ENCODE measurements at places on chromosomes 4 and X. TPM values are rescaled to one million over a fixed set of nuclear protein-coding genes. Genes with fewer than 3 reads are reported as not detected.

GRCh38 chrX:15973946-15974345 is 119.3 kb upstream of the AP1S2 start:
- no peak for DNase-seq

DNA sequence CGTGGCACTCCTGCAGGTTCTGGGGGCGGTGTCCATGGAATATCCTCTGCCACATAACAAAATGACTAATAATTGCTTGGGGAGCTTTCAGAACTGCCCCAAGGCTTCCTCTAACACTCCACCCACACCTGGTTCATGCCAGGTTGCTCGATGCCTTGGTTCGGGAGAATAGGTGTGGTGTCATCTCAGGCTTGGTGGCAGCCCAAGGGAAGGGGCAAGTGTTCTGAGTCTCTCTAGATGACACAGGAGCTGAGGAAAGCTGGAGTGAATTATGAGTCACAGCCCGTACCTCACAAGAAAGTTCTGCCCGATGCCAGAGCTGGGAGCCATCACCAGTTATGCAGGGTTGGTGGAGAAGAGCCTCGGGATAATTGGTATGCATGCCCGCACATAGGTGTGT is 14.7 kb downstream of the FTSJ1 start:
- DNase-seq, result no peak

DNA sequence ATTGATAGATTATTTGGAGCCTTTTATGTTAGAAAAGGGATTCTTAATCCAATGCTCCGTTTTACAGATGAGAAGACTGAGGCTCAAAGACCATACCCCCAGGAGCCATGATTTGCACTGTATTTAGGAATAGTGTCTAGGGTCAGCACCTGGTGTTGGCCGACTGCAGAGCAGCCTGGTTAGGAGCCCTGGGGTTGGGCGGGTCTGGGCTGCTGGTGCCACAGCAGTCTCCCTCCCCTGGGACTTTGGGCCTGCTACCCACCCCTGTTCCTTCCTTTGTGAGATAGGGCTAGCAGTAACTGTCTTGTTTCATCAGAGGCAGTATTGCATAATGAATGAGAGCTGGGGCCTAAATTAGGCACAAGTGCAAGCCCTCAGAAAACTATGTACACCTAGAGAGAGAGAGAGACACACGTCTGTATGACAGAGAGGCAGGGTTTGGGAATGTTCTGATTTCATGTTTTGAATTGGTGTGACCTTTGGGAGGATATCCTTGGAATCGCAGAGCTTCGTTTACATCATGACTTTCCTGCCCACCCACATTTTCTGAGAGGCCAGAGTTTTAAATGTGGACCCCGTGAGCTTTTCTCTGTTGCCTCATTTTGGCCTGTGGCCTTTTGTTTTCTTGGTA is 111.7 kb downstream of the PTTG2 start:
- DNase-seq, result no peak

DNA sequence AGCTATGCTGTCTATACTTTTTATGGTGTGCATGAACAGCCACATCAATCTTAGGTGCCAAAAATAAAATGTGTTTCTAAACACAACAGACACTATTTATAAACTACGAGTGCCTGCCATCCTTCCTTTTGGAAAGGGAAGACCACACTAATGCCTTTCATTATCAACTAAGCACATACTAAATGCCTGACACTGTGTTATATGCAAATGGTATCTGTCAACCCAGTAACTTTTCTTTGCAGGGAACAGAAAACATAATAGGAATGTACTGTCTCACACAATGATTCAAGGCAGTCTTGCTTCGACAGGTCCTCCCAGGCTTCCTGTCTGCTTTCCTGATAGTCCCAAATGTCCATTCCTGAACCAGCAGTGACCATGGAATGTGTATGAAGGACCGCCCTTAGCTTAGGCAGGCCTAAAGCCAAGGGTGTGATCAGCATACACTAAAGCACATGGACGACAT is 43.8 kb downstream of the ADGRA3 start:
- no peak for DNase-seq

DNA sequence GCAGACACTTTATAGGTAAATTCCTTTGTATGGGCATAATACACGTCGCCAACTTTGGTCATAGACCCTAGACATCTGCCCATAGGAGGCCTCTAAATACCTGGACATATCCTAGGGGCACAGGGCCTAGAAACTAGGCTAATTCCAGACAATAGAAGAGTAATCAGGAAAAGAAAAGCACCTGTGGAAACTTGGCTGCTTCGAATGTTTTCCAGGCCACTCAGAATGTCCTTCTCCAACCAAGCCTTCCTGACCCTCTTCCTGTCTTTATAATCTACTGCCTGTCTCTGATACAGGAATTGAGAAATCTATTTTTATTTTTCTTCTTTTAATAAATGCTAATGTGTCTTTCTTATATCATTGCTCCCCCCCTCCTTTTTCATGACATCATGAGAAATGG is 493.1 kb downstream of the IL15 start:
- DNase-seq, result no peak

GRCh38 chr4:77178560-77178959 is 21.6 kb downstream of the CCNG2 start:
- no peak for DNase-seq

DNA sequence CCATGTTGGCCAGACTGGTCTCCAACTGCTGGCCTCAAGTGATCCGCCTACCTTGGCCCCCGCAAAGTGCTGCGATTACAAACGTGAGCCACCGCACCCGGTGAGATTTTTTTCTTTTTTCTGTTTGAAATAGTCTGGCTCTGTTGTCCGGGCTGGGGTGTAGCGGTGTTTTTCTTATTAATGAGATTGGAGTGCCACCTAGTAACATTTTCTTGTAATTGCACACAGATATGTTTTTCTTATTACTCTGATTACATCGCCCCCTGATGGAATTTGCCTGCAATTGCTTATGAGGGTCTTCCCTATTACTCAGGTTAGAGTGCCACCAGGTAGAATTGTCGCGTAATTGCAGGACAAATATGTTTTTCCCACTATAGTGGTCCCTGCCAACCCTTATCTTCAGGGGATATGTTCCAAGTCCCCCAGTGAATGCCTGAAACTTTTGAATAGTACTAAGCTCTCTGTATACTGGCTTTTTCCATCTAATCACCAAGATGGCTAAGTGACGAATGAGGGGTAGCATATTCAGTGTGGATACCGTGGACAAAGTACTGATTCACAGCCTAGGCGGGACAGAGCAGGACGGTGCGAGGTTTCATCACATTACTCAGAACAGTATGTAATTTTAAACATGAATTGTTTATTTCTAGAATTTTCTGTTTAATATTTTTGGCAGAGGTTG is 8.6 kb upstream of the PDHA1 start:
- no peak for DNase-seq

- DNase-seq, result no peak
Measured at GRCh38 chr4:98773638-98774037, 115.2 kb upstream of the TSPAN5 start.

GRCh38 chr4:141179474-141180373 is 41.0 kb upstream of the ZNF330 start:
- DNase-seq, result no peak

GRCh38 chr4:126419266-126419665 is 1104.5 kb downstream of the FAT4 start:
- no peak for DNase-seq

GRCh38 chr4:57501720-57502119 is 391.5 kb upstream of the IGFBP7 start:
- no peak for DNase-seq

DNA sequence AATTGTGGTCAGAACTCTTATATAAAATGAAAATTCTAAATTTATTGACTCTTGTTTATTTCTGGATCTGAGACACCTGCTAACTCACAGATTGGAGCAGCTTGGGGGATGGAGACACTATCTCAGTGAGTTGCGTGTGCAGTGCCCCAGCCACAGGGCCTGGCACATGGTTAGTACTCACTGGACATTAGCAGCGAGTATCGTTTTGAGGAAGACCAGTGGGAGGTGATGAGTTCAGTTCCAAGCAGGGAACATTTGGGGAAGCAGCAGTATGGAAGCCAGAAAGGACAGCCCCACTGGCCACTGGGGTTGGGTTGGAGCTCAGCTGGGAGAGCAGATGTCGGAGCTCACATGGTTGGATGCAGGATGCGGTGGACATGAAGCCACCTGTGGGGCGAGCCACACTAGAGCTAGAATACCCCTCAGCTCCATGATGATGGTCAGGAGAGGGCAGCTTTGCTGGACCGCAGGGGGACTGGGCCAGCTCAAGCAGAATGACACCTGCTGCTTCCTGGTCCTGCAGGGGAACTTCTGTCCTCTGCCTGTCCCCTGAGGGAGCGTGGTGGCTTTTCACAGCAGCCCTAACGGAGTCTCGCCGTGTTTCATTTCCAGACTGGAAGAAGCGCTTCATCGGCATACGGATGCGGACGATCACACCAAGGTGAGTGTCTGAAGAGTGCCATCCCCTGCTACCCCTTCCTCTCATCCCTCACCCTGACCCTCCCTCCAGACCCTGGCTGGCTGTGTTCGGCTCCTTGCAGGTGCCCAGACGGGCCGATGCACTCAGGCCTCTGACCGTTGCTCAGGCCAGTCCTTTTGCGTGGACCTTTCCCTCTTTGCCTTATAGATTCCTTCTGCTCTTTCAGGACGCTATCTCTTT is 32.5 kb downstream of the HTRA3 start:
- no peak for DNase-seq

GRCh38 chr4:147717878-147718277 is 14.0 kb upstream of the ARHGAP10 start:
- DNase-seq, result no peak

- no peak for DNase-seq
Measured at GRCh38 chr4:41424522-41424921, 113.4 kb upstream of the LIMCH1 start.

- no peak for DNase-seq
Measured at GRCh38 chrX:153463031-153463430, 7.3 kb downstream of the HAUS7 start.

- no peak for DNase-seq
Measured at GRCh38 chr4:17958181-17958580, 63.4 kb downstream of the LCORL start.

GRCh38 chr4:121943941-121944340 is 7.9 kb downstream of the TRPC3 start:
- no peak for DNase-seq

GRCh38 chr4:55781812-55782211 is 37.8 kb upstream of the EXOC1L start:
- DNase-seq, result no peak

DNA sequence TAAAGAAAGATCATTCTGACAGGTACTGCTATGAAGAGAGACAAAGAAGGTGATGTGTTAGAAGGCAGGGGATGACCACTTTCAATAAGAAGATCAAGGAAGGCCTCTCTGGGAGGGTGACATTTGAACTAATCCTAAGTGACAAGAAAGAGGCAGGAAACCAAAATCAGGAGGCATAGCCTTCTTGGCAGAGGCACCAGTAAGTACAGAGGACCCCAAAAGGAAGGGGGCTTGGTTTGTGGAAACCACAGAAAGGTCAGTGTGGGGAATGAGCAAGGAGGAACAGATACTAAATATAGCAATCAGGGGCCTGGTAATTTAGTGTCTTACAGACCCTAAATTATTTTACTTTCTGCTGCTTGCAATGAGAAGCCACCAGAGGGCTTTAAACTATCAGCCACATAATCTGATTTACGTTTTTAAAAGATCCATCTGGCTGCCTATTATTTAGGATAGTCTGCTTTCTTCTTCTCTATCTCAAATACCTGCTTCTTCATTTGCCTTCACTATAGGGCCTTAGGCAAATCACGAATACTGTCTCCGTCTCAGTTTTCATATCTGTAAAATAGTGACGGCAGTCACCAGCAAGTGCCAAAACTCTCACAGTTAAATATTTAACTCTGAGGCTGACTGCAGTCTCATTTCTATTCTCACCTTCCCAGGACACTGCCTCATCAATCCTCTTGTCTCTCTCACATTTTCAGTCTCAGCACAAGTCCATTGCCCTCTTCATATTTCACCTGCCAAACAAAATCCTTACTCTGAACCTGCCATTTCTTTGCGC is 16.7 kb downstream of the NR3C2 start:
- DNase-seq, result no peak

DNA sequence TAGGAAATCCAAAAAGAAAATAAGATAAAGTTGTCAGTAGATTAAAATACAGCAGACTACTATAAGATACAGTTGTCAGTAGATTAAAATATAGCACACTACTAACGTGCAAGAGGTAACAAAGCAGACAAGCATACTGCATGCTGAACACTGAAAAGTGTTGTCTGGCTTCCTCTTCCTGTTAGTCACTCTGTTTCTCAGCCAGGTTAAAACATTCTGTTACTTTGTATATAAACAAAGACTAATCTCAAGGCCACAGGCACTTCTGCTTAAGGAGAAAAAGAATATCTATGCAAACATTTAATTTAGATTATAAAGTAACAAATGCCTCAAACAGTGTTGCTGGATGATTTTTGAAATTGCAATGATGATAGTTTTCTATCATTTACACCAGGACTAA is 41.0 kb upstream of the SCD5 start:
- DNase-seq, result no peak

- no peak for DNase-seq
Measured at GRCh38 chr4:55010550-55010949, 114.8 kb downstream of the KDR start.

GRCh38 chrX:121457096-121457495 is 409.7 kb downstream of the GLUD2 start:
- no peak for DNase-seq

GRCh38 chrX:12843061-12843667 is 23.7 kb upstream of the TLR7 start:
- DNase-seq, result no peak

GRCh38 chrX:155247497-155247896 is 16.8 kb downstream of the RAB39B start:
- no peak for DNase-seq

GRCh38 chr4:189525304-189525703 is 415.4 kb upstream of the FRG1 start:
- no peak for DNase-seq

DNA sequence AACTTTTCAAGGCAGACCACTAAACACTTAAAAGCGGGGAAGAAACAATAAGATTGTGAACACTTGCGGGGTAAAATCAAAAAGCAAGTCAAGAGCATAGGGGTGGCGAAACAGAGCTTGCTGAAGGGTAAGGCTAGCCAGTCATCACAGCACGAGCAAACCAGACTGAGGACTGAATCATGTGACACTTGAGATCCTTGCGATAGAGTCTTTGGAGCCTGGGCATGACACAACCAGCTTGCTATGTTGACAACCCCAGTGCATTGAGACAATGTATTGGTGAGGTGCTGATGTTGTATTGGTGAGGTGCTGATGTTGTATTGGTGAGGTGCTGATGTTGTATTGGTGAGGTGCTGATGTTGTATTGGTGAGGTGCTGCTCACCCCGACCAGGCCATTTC is 72.3 kb downstream of the SLIT2 start:
- DNase-seq, result no peak

DNA sequence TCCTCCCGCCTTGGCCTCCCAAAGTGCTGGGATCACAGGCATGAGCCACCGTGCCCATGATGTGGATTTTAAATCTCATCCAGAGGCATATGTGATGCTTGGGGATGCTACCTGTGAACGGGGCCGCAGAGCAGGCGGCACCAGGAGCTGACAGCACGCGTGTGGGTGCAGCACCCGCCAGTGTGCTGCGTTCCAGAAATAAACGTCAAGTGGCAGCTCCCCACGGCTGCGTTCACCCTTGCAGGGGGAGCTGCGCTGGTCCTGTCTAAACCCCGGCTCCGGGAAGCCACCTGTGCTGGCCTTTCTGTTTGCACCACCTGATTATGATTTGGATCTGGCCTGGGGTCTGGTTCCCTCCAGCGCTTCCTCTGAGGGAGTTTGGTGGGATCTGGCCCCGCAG is 77.8 kb downstream of the SORCS2 start:
- DNase-seq, result no peak

Gene PF4V1
- not detected for total RNA-seq

Gene RPL39
- total RNA-seq, result 2,130 TPM

Gene GPAT3
- 2.1 TPM for total RNA-seq

Gene ERVMER34-1
- total RNA-seq, result 0.21 TPM

Gene KIF4A
- 1.4 TPM for total RNA-seq

Gene HMX1
- not detected for total RNA-seq

Gene AFM
- total RNA-seq, result not detected

Gene RPS6KA6
- total RNA-seq, result 0.33 TPM

Gene FGFR3
- total RNA-seq, result 0.30 TPM

Measured in activated T-cell treated with anti-CD3 and anti-CD28 coated beads, Interleukin-2, amount 50 U/mL, for 4 hours (primary cell).